ENCODE measurements at places on chromosomes 2 and 18. TPM values are rescaled to one million over a fixed set of nuclear protein-coding genes. Genes with fewer than 3 reads are reported as not detected.

LAMA1 gene
- not detected for total RNA-seq

GRCh38 chr2:28325567-28326468 is 66.8 kb upstream of the FOSL2 start:
- no peaks in the 10 kb centered on the region for H3K36me3 ChIP-seq
- no peak overlapping the region for H3K27ac ChIP-seq
- no peak overlapping the region for H3K4me3 ChIP-seq
- peaks cover 6% of the 10 kb centered on the region for H3K4me1 ChIP-seq
- no peaks in the 10 kb centered on the region for H3K27me3 ChIP-seq

DNA sequence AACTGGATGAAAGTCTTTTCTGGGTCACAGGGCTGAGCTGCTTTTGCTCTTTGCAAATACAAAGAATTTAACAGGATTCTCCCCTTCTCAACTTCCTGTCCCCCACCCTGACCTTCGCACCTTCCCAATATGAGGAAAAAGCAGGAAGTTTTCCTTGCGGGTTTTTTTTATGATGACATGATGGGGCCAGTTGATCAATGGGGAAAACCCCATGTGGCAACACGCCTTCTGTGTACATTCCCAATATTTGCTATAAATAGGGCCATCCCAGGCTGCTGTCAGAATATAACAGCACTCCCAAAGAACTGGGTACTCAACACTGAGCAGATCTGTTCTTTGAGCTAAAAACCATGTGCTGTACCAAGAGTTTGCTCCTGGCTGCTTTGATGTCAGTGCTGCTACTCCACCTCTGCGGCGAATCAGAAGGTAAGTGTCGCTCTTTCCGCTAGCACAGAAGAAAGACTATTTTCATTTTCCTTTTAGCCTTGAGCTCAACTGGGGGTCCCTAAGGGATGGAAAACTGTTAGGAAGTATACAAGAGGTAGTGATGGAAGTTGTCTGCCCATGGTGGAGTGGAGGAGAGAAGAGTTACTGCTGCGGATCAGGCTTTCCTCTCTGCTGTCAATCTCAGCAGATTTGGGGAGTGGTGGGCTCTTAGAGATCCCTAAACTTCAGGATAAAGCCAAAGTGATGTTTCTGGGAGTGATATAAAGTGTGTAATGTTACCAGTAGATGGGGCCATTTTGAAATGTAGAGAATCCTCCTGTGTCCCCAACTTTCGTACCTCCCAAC is at the start of gene CCL20:
CCL20 (plus strand) TSS at position 281 of the 792 bp plus-strand sequence; CDS start at position 351, 70 bp downstream.
- peaks cover 7% of the 10 kb centered on the region for H3K4me1 ChIP-seq
- peak; percentile 41 for DNase-seq
- peak within 1 kb of the TSS; percentile 64 for H3K4me3 ChIP-seq
- H3K27me3 ChIP-seq, result no peaks in the 10 kb centered on the region
- H3K27ac ChIP-seq, result peak within 1 kb of the TSS; percentile 68
- H3K36me3 ChIP-seq, result no peaks in the 10 kb centered on the region

GRCh38 chr2:213129311-213129710 is 22.1 kb downstream of the IKZF2 start:
- H3K4me3 ChIP-seq, result peak overlapping the region; percentile 99
- no peak for DNase-seq
- no peaks in the 10 kb centered on the region for H3K27me3 ChIP-seq
- no peaks in the 10 kb centered on the region for H3K36me3 ChIP-seq

GRCh38 chr18:42413870-42414269 is 458.8 kb downstream of the PIK3C3 start:
- no peak overlapping the region for H3K27ac ChIP-seq
- no peaks in the 10 kb centered on the region for H3K36me3 ChIP-seq

HTR2B gene
- 0.17 TPM for total RNA-seq

PTPRN gene
- not detected for total RNA-seq

GRCh38 chr2:23350041-23350791 is 34.8 kb upstream of the KLHL29 start:
- no peak overlapping the region for H3K27ac ChIP-seq
- H3K4me3 ChIP-seq, result no peak overlapping the region
- H3K27me3 ChIP-seq, result no peaks in the 10 kb centered on the region
- no peaks in the 10 kb centered on the region for H3K4me1 ChIP-seq
- no peaks in the 10 kb centered on the region for H3K36me3 ChIP-seq
- DNase-seq, result no peak

GRCh38 chr2:147683380-147683779 is 161.4 kb upstream of the ACVR2A start:
- no peak overlapping the region for H3K27ac ChIP-seq
- H3K27me3 ChIP-seq, result no peaks in the 10 kb centered on the region
- no peaks in the 10 kb centered on the region for H3K36me3 ChIP-seq
- no peak for DNase-seq

DNA sequence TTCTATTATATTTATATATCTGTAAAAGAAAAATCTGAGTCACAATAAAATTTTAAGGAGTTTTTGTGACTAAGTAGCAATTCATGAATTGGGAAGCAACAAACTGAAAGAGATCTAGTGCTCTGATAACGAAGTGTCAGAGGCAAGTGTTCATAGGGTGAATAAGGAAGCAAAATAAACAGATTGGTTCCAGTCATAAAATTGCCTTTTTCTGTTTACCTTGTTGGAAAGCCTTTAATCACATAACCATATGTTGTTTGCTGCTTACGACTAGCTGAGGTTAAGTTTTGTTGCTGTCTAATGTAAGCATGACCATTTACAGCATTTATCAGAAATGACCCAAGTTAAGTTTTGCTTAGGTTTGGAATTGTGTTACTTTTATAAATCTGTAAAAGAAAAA is 358.9 kb downstream of the ARL6IP6 start:
- no peak for DNase-seq
- no peaks in the 10 kb centered on the region for H3K4me1 ChIP-seq
- H3K27me3 ChIP-seq, result no peaks in the 10 kb centered on the region
- no peaks in the 10 kb centered on the region for H3K36me3 ChIP-seq

GRCh38 chr18:76975577-76976110 is 153.3 kb downstream of the ZNF236 start:
- H3K27ac ChIP-seq, result no peak overlapping the region
- DNase-seq, result no peak
- H3K27me3 ChIP-seq, result no peaks in the 10 kb centered on the region

DNA sequence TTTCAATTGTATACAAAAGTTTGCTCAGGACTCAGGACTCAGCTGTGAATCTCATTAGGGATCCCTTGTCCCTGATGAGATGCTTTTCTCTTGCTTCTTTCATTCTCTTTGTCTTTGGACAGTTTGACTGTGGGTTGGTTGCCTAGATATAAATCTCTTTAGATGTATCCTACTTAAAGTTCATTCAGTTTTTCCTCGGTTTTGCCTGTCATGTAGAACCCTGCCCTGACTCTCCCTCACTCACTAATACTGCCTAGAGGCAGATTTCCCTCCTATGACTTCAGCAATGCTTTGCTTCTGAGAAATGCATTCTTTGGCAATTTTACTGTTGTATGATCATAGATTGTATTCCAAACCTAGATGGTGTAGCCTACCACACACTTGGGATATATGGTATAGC is 421.4 kb upstream of the TCF4 start:
- no peak overlapping the region for H3K27ac ChIP-seq
- H3K4me1 ChIP-seq, result no peaks in the 10 kb centered on the region

DNA sequence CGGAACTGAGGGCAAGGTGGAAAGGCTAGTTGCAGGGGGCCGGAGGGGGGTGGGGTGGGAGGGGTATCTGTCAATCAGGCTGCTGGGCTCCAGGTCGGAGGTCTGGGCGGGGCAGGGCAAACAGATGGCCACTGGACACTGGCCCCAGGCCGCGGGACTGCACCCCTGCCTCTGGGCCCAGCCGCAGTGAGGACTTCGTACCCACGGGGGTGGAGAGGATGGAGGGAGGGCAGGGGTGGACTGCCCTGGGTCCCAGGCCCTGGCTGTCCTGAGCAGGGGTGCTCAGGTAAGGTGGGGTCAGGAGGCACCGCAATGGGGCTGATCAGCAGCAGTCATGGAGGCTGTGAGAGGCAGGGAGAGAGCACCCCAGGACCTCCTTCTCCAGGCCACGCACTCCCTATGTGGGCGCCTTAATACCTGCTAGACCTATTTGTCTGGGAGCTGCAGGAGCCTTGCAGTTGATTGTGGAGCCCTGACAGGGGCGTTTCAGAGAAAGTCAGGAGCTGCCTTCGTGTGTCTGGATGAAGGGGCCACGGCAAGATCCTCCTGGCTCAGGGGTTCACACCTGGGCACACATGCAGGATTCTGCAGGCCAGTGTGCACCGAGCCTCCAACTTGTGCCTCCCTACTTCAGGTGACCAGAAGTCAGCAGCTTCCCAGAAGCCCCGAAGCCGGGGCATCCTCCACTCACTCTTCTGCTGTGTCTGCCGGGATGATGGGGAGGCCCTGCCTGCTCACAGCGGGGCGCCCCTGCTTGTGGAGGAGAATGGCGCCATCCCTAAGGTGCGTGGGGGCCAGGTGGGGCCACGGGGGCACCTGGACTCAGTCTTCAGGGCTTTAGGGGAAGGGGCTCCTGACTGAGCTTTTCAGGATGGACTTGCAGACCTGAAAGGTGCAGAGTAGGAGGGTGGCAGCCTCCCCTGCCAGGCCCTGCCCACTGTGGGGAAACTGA is 1.5 kb downstream of the CTDSP1 start:
- peaks cover 17% of the 10 kb centered on the region for H3K36me3 ChIP-seq
- peak overlapping the region; percentile 94 for H3K27ac ChIP-seq

GRCh38 chr18:44067186-44067585 is 613.5 kb upstream of the SETBP1 start:
- H3K27me3 ChIP-seq, result no peaks in the 10 kb centered on the region
- no peaks in the 10 kb centered on the region for H3K36me3 ChIP-seq
- H3K4me1 ChIP-seq, result no peaks in the 10 kb centered on the region
- no peak overlapping the region for H3K27ac ChIP-seq
- no peak overlapping the region for H3K4me3 ChIP-seq

DNA sequence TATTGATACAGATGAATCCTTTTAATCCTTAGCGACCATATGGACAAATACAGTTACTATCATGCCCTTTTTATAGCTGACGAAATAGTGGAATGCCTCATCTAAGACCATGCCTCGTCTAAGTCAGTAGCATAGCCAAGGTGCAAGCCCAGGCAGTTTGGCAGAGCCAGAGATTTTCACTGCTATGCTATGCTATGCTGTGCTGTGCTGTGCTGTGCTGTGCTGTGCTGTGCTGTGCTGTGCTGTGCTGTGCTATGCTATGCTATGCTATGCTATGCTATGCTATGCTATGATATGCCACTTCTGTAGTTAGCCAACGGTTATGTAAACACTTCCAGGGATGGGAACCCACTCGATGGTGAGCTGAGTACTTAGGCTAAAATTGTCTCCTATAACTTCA is 91.6 kb upstream of the MAP4K3 start:
- no peaks in the 10 kb centered on the region for H3K4me1 ChIP-seq
- H3K27me3 ChIP-seq, result no peaks in the 10 kb centered on the region
- H3K36me3 ChIP-seq, result no peaks in the 10 kb centered on the region
- H3K4me3 ChIP-seq, result no peak overlapping the region
- no peak overlapping the region for H3K27ac ChIP-seq
